ENCODE measurements at places on chromosomes 16 and 17. TPM values are rescaled to one million over a fixed set of nuclear protein-coding genes. Genes with fewer than 3 reads are reported as not detected.

DNA sequence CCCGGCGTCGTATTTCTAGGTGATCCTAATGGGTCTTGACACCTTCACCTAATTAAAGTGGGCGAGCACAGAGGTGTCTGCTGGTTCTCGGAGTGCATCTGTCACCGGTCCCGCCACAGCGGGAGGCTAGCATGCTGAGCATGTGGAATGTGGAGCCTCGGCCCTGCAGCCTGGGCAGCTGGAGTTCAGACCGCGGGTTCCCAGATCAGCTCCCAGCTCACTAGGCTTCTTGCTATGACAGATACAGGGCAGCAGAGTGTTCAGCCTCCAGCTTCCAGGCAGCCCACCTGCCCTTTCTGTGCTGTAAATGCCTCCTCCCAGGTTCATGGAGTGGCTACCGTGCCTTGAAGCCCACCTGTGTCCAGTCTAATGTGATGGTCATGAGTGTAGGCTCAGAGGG lies 166.7 kb downstream of the CPPED1 start:
- H3K4me3 ChIP-seq, result no peak overlapping the region
- no peak overlapping the region for H3K27ac ChIP-seq
- no peaks in the 10 kb centered on the region for H3K27me3 ChIP-seq
- DNase-seq, result no peak

Gene BICDL2
- not detected for total RNA-seq

- DNase-seq, result no peak
- H3K27ac ChIP-seq, result peak overlapping the region; percentile 92
- H3K4me1 ChIP-seq, result peaks cover 54% of the 10 kb centered on the region
- H3K27me3 ChIP-seq, result no peaks in the 10 kb centered on the region
- peaks cover 16% of the 10 kb centered on the region for H3K36me3 ChIP-seq
- no peak overlapping the region for H3K4me3 ChIP-seq
Observed at GRCh38 chr17:4162321-4162720, 19.3 kb downstream of the CYB5D2 start.

Gene TANGO6
- total RNA-seq, result 16.7 TPM

GRCh38 chr17:73192206-73192893 lies 505 bp upstream of the COG1 start:
- peak; percentile 65 for DNase-seq
- H3K4me1 ChIP-seq, result peaks cover 17% of the 10 kb centered on the region
- H3K4me3 ChIP-seq, result peak overlapping the region; percentile 81
- peaks cover 9% of the 10 kb centered on the region for H3K36me3 ChIP-seq
- H3K27me3 ChIP-seq, result no peaks in the 10 kb centered on the region

Gene CMTR2
- total RNA-seq, result 18.0 TPM

Gene KCNJ16
- not detected for total RNA-seq

GRCh38 chr16:4315186-4316107 lies at the start of gene GLIS2:
Gene GLIS2, plus strand, starts transcription at chr16:4316067. Its CDS starts 16,214 bp downstream, at chr16:4332281.
- peaks cover 27% of the 10 kb centered on the region for H3K27me3 ChIP-seq
- no peak for DNase-seq
- no peaks in the 10 kb centered on the region for H3K36me3 ChIP-seq

DNA sequence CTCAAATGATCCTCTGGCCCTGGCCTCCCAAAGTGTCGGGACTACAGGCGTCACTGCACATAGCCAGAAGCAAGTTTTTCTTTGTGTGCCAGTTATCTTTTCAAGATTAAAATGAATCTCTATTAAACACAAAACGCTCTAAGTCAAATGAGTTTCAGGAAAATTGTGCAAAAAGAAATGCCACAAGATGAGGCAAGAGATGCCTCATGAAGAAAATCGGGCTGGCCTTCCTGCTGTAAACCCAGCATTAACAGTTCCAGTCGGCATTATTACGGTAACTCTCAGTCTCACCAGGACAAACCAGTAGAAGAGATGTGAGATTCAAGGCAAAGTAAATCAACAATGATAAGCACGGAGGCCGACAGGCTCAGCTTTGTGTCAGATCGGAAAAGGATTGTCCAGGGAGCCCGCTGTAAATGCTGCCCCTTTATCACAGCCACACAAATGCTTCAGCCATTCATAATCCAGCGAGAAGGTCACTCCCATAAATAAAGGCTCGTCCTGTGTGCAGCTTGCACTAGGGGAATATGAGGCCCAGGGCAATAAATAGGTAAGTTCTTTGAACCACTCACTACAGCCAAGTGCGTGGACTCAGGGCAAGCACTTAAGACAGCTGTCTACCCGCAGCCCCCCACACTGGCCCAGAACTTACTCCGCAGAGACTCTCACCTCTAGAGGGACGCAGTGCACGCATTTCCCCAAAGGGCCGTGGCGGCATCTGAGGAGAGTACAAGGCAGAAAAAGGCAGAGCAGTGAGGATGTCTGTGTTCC lies 27.2 kb downstream of the NPLOC4 start:
- H3K27ac ChIP-seq, result no peak overlapping the region
- DNase-seq, result no peak
- no peaks in the 10 kb centered on the region for H3K36me3 ChIP-seq
- no peak overlapping the region for H3K4me3 ChIP-seq

- no peaks in the 10 kb centered on the region for H3K27me3 ChIP-seq
- DNase-seq, result no peak
- H3K4me1 ChIP-seq, result no peaks in the 10 kb centered on the region
- H3K4me3 ChIP-seq, result no peak overlapping the region
- H3K36me3 ChIP-seq, result peaks cover 12% of the 10 kb centered on the region
Observed at GRCh38 chr16:27359051-27359450, 42.9 kb upstream of the IL21R start.

DNA sequence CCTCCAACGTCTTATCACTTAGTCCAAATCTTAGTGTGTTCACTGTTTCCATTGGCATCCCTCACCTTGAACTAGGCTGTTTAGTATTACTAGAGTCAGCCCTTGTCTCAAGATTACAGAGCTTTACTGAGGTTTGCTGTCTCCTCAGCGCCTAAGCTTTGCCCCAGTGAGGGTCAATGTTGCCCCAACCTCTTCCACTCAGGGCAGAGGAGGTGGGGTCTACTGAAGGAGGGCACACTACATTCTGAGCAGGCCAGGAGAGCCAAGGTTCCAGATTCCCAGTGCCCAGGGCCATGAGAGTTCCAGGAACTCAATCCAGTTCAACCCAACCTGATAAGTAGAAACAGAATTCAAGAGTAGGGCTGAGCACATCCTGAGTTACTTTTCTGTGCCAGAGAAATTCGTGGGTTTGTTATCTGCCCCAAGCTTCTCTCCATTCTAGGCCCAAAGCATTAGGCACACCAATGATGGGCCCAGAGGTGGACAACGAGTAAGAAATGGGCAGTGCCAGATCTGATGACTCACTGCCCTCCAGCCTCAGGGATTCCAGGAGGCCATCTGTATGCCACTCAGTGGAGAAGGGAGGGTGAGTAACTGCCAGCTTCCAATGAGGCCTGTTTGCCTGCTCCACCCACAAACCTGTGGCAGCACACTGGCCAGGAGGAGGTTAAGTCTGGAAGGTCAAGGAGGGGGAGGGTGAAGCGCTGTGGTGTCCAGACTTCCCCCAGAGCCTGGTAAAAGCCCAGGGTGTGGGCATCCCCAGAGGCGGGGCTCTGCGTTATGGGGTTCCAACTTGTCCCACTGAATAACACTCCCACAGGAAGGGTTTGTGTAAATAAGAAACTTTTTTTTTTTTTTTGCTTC lies 8.2 kb downstream of the TUBG2 start:
- peak overlapping the region; percentile 86 for H3K27ac ChIP-seq
- no peak overlapping the region for H3K4me3 ChIP-seq
- peaks cover 31% of the 10 kb centered on the region for H3K4me1 ChIP-seq
- no peaks in the 10 kb centered on the region for H3K27me3 ChIP-seq
- peak; percentile 90 for DNase-seq

DNA sequence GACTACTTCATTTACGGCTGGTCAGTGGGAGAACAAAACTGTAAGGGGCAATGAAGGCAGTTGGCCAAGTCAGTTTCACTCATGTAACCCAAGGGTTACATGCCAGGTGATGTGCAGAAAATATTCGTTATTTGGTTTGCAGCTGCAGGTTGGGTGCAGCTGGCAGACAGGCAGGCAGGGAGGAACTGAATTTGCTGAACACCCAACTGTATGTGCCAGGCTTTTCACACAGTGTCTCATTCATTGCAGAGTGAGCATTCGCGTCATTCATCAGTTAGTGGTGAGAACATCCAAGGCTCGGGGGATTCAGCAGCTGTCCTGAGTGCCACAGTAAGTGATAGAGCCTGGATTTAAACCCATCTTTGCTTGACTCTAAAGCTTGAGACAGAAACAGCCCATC lies 59.7 kb downstream of the ABCC6 start:
- H3K27me3 ChIP-seq, result no peaks in the 10 kb centered on the region
- DNase-seq, result no peak
- no peaks in the 10 kb centered on the region for H3K36me3 ChIP-seq
- no peak overlapping the region for H3K27ac ChIP-seq
- no peaks in the 10 kb centered on the region for H3K4me1 ChIP-seq
- H3K4me3 ChIP-seq, result no peak overlapping the region

- H3K4me1 ChIP-seq, result no peaks in the 10 kb centered on the region
- DNase-seq, result no peak
- H3K4me3 ChIP-seq, result no peak overlapping the region
- peaks cover 18% of the 10 kb centered on the region for H3K27me3 ChIP-seq
- H3K27ac ChIP-seq, result no peak overlapping the region
Observed at GRCh38 chr17:48393283-48393682, 36.7 kb downstream of the SKAP1 start.

- H3K4me1 ChIP-seq, result peaks cover 26% of the 10 kb centered on the region
- peaks cover 60% of the 10 kb centered on the region for H3K36me3 ChIP-seq
- no peaks in the 10 kb centered on the region for H3K27me3 ChIP-seq
- H3K4me3 ChIP-seq, result peak overlapping the region; percentile 89
- no peak for DNase-seq
Observed at GRCh38 chr16:69338557-69339288, 641 bp downstream of the COG8 start.

Gene CCDC154
- total RNA-seq, result 0.40 TPM

- H3K27me3 ChIP-seq, result no peaks in the 10 kb centered on the region
- H3K27ac ChIP-seq, result peak overlapping the region; percentile 86
- H3K36me3 ChIP-seq, result peaks cover 34% of the 10 kb centered on the region
Observed at GRCh38 chr16:19704321-19705145, 13.5 kb downstream of the KNOP1 start.

All from gastrocnemius medialis (tissue), 4 donors.